ENCODE measurements at places on chromosomes 4 and X.

DNA sequence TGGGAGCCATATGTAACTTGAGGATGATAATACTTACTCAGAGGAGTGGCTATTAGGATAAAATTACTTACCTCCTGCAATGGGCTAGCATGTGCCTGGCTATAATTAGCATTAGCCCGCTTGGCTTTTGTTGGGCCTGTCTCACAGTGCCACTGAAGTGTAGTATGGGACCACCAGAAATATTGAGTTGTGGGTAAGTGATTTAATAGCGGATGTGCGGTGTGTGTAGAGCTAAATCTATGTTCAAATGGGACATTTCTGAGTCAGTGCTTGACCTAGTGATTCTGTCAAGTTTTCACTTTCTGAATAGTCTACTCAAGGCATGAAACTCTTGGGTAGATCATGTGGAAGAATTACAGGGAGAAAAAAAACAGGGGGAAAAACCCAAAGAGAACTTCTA, 3.5 kb upstream of the CLNK start:
- DNase-seq: no peak

- DNase-seq: peak; percentile 76
Measured at GRCh38 chr4:85498068-85498733, 23.3 kb downstream of the ARHGAP24 start.

DNA sequence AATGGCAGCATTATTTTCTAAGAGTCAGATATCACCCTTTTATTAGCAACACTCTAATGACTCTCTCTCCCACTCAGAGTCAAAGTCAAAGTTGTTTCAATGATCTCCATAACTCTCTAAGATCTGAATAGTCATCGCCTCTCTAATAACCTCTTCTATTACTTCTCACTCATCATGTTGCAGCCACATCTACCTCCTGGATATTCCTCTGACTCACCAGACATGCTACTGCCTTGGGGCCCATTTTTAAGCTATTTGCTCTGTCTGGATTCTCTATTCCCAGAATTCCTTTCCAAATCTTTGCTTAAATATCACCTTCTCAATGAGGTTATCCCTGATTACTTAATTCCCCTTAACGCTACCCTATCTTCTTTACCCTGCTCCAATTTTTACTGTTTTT, 391.8 kb upstream of the MAGEB16 start:
- no peak for DNase-seq

DNA sequence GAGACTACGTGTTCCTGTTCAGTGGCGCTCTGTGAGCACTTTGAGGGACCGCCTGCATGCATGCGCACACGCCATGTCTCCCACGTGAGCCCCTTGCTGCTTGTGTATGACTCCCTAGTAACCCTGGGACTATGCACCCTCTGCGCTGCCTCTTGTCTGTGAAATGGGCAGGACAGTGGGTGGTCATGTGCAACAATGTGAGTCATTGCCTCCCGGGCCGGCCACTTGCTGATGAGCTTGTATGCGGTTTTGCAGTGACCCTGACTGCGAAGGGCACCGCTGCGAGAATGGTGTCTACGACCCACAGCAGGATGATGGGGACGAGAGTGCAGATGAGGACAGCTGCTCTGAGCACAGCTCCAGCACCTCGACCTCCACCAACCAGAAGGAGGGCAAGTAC, 61.4 kb downstream of the TNIP2 start:
- DNase-seq: no peak

DNA sequence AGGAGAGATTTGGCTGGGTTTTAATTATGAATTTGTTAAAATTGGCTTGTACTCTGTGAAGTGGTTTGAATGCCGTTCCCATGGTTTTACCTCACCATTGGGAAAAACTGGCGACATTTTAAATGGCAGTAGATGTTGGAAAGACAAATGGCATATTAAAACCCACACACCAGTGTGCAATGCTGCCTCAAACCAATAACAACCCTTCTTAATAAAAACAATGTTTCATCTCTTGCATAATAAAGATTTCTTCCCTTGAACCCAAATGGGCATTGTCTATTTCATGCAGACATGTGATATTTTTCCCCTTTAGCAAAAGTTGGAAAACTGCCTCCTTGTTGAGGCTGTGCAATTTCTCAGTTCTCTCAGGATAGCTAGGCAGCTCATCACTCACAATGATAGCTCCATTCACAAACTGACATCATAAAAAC, 33.7 kb downstream of the GABRB1 start:
- DNase-seq: no peak

DNA sequence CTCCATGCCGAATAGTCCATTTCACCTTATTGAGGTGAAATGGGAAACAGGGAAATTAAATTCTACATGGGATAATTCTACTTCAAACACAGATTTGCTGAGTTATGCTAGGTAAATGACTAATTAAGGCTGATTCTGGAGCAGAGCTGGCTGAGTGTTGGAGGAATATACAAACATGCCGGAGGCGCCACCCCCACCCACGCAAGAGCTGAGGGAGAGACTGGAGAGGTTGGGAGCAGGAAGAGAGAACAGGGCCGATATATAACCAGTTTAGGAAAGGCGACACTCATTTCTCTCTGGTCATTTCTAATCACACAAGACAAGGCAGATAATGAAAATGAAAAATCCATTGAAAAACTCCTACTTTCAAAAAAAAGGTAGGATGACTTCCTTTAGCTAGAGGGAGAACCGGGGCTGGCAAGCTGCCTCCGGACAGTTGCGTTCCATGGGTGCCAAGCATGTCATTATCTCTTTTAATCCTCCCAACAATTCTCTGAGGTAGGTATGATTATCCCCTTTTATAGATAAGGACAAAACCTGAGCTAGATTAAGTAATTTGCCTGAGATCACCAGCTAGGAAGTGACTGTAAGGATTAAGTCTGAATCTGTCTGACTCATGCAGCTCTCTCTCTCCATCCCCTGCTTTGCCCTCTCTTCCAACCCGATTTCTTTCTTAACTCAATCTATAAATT, 27.6 kb upstream of the CFAP299 start:
- DNase-seq: peak; percentile 60

- no peak for DNase-seq
Measured at GRCh38 chr4:88879991-88880390, 177.0 kb downstream of the FAM13A start.

DNA sequence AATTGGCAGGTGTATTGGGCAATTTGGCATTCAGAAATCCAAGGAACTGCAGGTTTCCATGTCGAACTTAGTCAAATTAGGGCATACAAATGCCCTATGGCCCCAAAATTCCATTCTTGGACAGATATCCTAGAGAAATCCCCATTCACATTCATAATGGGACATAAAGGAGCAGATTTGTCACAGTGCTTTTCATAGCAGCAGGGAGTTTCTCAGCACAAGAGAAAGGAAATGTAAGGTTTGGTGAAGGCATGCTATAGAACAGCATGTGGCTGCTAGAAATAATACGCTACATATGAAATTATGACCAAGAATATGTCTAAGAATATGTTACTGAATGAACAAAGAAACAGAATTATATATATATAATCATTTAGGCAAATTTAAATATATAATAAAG, 437.5 kb upstream of the BOD1L1 start:
- no peak for DNase-seq

DNA sequence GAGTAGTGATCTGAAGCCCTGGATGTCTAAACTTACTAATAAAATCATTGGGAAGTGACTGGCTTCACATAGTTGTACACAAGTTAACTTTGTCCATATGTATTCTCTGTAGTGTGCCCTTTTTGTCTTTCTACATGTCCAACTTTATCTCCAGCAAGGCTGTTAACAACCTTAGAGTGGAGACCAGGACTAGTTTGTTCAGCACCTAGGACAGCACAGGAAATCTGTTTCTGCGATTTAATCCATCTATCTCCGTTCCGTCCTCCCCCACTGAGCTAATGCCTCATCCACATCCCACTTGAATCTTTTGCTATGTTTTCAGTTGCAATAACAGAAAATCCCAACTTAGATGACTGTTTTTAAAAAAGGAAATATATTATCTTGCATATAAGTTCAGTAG, 3.4 kb upstream of the ARR3 start:
- DNase-seq: no peak

DNA sequence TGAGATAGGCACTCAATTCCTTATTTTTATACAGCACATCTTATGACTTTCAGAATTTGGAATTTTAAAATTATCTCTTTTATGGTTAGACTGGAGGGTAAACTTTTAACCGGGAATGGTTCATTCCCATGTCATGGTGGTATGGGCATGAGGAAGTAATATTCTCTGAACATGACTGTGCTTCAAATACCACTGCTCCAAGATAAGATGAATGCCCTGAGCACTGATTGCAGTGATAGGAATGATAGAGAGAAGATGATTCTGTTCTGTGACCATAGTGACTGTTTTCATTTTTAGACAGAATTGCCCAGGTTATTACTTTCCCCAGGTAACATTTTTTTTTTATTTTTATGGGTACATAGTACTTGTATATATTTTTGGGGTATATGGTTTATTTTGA, 187.4 kb downstream of the ATOH1 start:
- no peak for DNase-seq

GRCh38 chr4:113094802-113095201, 45.3 kb downstream of the ANK2 start:
- peak; percentile 16 for DNase-seq

DNA sequence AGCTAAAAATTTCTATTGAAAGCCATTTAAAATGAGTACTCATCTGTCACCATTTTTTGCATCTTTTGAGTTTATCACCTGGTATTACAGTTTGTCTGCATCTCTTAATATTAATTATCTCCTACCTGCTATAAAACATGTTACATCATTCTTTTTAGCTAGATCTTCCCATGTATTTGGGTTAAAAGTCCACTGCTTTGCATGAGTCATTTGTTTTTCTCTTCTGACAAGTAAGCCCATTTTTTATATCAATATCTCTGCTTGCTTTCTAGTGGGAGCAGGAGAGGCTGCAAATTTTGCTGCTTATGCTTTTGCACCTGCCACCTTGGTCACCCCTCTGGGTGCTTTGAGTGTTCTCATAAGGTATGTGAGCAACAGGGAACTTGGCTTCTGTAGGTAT, 16.1 kb downstream of the NIPAL1 start:
- DNase-seq: no peak

DNA sequence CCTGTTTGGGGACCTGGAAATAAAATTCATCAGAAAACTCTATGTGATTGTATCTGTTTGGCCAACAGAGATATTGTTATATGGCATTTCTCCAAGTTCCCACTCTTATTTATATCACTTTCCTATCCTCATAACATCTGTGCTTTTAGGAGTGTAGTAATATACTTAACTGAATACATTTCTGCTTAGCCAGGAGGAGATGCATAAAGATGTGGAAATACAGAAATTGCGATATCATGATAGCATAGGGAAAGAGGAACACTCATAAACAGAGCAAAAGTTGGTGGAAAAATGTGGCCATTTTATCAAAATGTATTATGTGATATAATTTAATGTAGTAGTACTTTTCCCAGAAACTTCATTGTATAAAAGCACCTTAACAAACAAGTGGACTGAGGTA, 46.1 kb upstream of the TSPAN7 start:
- DNase-seq: no peak

DNA sequence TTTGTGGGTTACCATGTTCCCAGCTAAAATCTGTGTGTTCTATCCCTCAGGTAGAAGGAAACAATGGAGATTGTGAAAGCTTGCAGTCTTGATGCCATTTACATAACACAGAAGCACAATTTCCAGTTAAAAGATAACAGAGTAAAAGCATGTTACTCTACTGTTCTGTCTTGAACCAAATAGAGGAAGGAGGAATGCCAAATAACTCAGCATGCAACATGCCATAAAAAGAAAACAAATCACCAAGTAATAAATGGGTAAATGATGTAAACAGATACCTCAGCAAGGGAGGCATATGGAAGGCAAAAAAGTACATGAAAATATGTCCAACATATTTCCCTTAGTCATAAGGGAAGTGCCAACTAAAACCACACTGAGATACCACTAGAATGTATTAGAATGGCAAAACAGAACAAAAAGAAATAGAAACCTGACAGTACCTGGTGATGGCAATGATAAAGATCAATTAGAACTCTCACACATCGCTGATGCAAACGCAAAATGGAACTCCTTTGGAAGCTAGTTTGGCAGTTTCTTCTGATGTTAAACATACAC, 502.6 kb upstream of the HS3ST1 start:
- DNase-seq: no peak

GRCh38 chr4:94160774-94161173, 46.9 kb upstream of the SMARCAD1 start:
- DNase-seq: no peak

- no peak for DNase-seq
Measured at GRCh38 chr4:79272761-79273160, 53.1 kb downstream of the NAA11 start.

- DNase-seq: no peak
Measured at GRCh38 chr4:73731968-73732610, 8.3 kb upstream of the CXCL8 start.

DNA sequence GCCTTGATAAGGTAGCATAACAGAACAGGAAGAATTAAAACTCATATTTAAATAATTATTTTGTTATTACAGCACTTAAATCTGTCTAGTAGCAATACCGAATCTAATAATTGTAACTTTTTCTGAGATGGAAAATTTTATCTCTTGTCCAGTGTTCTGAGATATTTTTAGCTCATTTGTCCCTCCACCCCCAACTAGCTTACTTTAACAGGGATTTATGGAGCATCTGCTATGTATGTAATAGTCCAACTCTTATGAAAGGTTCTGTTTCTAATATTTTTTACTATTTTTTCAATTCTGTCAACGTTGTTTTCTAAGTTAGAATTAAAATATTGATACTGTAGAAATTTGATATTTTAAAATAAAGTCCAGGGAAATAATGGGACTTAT, 38.2 kb upstream of the NUDT6 start:
- DNase-seq: no peak

GRCh38 chr4:41963105-41963504, 18.5 kb upstream of the DCAF4L1 start:
- peak; percentile 4 for DNase-seq

DNA sequence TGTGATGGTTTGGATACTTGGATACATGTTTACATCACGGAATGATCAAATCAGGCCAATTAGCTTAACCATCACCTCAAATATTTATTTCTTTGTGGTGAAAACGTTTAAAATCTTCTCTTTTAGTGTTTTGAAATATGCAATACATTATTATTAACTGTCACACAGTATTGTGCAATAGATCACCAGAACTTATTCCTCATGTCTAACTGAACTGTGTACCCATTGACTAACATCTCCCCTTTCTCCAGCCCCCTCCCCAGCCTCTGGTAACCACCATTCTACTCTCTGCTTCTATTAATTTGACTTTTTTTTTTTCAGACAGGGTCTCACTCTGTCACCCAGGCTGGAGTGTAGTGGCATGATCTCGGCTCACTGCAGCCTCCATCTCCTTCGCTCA, 471.9 kb downstream of the BCOR start:
- no peak for DNase-seq
